Activated B cell treated with CpG ODN at 0.5 μM for 24 hours (primary cell): ENCODE measurements at places on chromosomes 5 and 9. TPM values are rescaled to one million over a fixed set of nuclear protein-coding genes. Genes with fewer than 3 reads are reported as not detected.
A peak's percentile ranks its signal among the peaks of the same experiment; 100 is the strongest.

GRCh38 chr9:76732341-76732958, 31.8 kb upstream of the PCA3 start:
- no peak overlapping the region for H3K4me3 ChIP-seq
- H3K27me3 ChIP-seq = peaks cover 3% of the 10 kb centered on the region
- no peak for DNase-seq
- no peaks in the 10 kb centered on the region for H3K36me3 ChIP-seq

DNA sequence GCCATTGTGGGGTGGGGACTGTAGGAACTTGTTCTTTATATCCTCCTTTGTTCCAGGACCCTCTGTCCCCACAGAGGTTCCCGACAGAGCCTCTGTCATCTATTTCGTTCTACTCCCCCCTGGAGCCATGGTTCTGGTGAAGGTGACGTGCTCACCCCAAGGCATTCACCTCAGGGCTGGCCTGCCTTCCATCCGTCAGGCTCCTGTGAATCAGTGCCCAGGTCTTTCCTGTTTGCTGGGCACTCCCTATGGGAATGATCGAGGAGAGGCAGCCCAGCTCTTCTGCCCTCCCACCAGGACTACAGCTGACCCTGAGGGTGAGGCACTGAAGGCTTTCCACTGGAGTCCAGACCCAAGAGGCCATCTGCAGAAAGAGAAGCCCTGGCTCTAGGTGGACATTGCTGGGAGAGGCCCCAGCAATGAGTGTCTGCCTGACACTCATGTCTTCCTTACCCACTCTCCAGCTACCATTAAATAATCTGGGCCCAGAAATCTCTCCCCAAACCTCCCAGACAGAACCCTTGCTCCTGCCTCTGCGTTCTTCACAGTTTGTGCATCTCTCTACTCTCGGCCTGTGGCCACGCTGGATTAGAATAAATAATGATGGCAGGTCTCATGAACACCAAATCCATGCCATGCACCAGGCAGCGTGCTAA, 214.2 kb downstream of the FSTL4 start:
- H3K27ac ChIP-seq = peak overlapping the region; percentile 94
- no peaks in the 10 kb centered on the region for H3K27me3 ChIP-seq
- H3K4me3 ChIP-seq = peak overlapping the region; percentile 59

DNA sequence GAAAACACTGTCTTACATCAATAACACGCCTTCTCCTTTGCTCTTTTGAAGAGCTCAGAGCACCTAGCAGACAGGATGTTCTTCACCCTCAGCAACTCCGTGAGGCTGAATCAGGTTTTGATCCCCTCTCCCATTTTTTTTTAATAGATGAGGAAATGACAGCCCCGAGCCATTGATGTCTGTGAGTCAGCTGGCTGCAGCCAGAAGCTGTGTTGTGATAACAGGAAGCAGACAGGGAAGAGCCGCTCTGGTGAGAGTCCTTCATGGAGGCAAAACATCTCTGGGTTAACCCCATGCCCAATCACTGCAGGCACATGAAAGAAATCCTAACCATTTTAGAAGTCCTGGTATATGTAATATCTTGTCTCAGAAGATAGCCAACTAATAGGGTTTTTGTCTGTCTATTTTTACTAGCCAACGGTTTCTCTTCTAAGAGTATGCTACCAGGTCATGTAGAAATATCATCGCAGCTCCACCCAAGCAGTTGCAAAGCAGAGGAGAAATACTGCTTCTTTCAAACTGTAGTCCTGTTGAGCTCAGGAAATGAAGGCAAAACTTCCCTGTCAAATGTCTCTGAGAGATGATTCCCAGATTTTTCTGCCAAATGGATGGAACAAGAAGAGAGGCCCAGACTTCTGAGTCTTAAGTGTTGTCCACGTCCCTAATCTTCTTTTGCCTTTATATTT, 568.9 kb downstream of the CCDC171 start:
- no peak overlapping the region for H3K27ac ChIP-seq
- no peaks in the 10 kb centered on the region for H3K36me3 ChIP-seq
- H3K4me3 ChIP-seq = no peak overlapping the region
- no peak for DNase-seq
- no peaks in the 10 kb centered on the region for H3K4me1 ChIP-seq

DNA sequence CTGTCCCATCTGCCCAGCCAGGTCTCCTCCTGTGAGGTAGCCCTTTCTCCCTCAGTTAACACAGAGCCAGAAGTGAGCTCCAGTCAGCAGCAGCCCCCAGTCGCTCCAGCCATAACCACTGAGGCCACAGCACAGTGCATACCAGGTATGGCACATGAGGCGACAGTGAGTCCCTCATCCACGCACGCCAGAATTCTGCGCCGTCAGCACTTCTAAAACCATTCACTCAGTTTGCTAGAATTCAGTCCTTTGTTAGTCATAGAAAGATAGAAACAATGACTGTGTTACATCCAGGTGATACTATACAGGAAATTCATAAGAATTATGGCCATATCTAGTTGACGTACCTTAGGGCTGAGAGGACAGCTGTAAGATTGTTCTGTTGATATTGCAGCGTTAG, 88.5 kb downstream of the KIAA1958 start:
- no peak for DNase-seq
- H3K4me1 ChIP-seq = peaks cover 8% of the 10 kb centered on the region
- H3K27ac ChIP-seq = no peak overlapping the region
- H3K4me3 ChIP-seq = no peak overlapping the region
- peaks cover 17% of the 10 kb centered on the region for H3K36me3 ChIP-seq

GRCh38 chr9:85246541-85246940, 495.2 kb downstream of the AGTPBP1 start:
- H3K36me3 ChIP-seq = no peaks in the 10 kb centered on the region
- no peak overlapping the region for H3K27ac ChIP-seq
- no peaks in the 10 kb centered on the region for H3K27me3 ChIP-seq
- DNase-seq = no peak

- H3K36me3 ChIP-seq = no peaks in the 10 kb centered on the region
- H3K4me1 ChIP-seq = no peaks in the 10 kb centered on the region
- H3K4me3 ChIP-seq = no peak overlapping the region
Measured at GRCh38 chr9:134522502-134522848, 119.1 kb upstream of the COL5A1 start.

DNA sequence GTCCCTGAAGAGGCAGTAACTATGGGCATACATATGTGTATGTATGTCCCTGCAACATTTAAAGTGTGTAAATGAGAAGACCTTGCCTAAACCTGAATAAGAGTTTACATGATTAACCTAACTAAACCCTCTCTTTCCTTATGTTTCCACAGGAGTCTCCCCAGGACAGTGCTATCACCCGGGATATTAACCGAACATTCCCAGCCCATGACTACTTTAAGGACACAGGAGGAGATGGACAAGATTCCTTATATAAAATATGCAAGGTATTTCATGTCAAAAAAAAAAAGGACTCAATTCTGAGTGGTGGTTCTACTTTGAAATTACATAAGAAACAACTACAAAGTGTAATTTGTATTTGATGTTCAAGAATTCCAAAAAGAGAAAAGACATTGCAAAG, 31.7 kb downstream of the GPR21 start:
- DNase-seq = no peak
- H3K27ac ChIP-seq = no peak overlapping the region

DNA sequence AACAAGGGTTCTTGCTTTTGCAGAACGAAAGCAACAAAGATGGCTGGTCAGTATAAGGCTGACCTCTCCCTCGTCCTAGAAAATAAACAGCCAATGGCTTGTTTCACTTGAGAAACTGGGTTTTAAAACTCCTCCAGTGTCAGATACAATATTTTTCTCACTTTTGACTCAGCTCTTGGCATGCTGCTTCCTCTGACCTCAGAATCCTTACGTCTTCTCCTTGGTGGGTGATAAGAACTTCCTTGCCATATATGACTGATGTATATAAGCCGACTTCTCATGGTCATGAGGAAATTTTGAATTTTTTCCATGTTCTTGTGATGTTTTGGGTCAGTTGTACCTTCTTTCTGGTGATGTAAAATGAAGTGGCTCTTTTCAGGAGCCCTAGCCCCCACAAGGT, 3.8 kb downstream of the ZNF618 start:
- H3K4me3 ChIP-seq = no peak overlapping the region
- H3K4me1 ChIP-seq = peaks cover 6% of the 10 kb centered on the region
- H3K27me3 ChIP-seq = peaks cover 7% of the 10 kb centered on the region
- H3K36me3 ChIP-seq = peaks cover 2% of the 10 kb centered on the region

- H3K36me3 ChIP-seq = no peaks in the 10 kb centered on the region
- no peak overlapping the region for H3K4me3 ChIP-seq
- H3K4me1 ChIP-seq = no peaks in the 10 kb centered on the region
- no peak overlapping the region for H3K27ac ChIP-seq
Measured at GRCh38 chr9:130220352-130220751, 45.2 kb upstream of the HMCN2 start.

- H3K4me1 ChIP-seq = no peaks in the 10 kb centered on the region
- no peak for DNase-seq
Measured at GRCh38 chr9:109250311-109250741, 70.5 kb downstream of the EPB41L4B start.

- H3K36me3 ChIP-seq = no peaks in the 10 kb centered on the region
- H3K4me3 ChIP-seq = no peak overlapping the region
- peaks cover 5% of the 10 kb centered on the region for H3K27me3 ChIP-seq
- peaks cover 5% of the 10 kb centered on the region for H3K4me1 ChIP-seq
- DNase-seq = no peak
Measured at GRCh38 chr9:130233587-130233945, 32.0 kb upstream of the HMCN2 start.

DNA sequence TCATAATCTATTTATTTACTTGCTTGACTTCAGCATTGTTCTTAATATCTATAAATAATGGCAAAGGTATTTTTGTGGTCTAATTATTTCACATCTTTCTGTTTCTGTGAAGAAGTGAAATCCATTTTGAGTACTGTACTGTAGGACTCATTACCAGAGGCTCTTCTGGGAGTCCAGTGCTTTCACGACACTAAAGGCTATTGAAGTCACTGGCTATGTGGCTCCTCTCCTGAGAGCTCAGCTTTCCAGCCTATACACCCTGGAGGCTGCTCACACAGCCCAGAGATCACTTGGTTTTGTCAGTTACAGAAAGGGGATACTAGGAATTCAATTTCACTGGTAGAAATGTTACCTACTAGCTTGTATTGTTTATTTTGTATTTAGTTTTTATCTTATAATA, 547.3 kb downstream of the TAF11L14 start:
- no peaks in the 10 kb centered on the region for H3K36me3 ChIP-seq
- H3K4me3 ChIP-seq = no peak overlapping the region
- no peak for DNase-seq
- no peaks in the 10 kb centered on the region for H3K4me1 ChIP-seq
- no peaks in the 10 kb centered on the region for H3K27me3 ChIP-seq

DNA sequence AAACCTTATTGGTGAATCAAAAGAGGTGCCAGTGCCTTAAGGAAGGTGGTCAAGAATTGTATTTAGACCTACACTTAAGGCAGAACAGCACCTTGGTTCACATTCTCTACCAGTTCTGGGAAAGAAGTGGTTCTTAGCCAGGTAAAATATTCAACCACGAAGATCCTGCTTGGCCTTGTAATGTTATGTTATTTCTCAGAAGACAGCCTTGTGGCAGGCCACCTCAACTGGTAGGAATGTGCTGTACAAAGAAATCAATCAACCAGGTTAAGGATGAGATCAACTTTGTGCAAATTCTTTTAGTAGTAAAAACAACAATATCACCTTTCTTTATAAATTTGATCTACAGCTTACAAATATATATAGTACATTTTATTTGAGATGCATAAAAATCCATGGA, 246.8 kb downstream of the ARRDC3 start:
- no peak overlapping the region for H3K4me3 ChIP-seq
- H3K27ac ChIP-seq = no peak overlapping the region
- peaks cover 6% of the 10 kb centered on the region for H3K4me1 ChIP-seq
- H3K27me3 ChIP-seq = peaks cover 5% of the 10 kb centered on the region
- no peaks in the 10 kb centered on the region for H3K36me3 ChIP-seq
- no peak for DNase-seq

Gene FAXDC2
- not detected in 2 replicates for total RNA-seq

Gene SLC34A3
- total RNA-seq = not detected in 2 replicates

Gene CCDC180
- 4.0 and 4.5 TPM in 2 replicates for total RNA-seq

Gene ANKRD18B
- not detected in 2 replicates for total RNA-seq

Gene TSSK1B
- total RNA-seq = not detected in 2 replicates

Gene SPATA31C1
- not detected in 2 replicates for total RNA-seq

Gene SELENOP
- not detected in 2 replicates for total RNA-seq

Gene SHC3
- not detected in 2 replicates for total RNA-seq

Gene EXOSC2
- 49.6 and 54.8 TPM in 2 replicates for total RNA-seq

Gene ZNF483
- total RNA-seq = 1.4 and 2.7 TPM in 2 replicates

Gene HCN1
- not detected in 2 replicates for total RNA-seq
